Stimulated activated CD4-positive, alpha-beta T cell treated with anti-CD3 and anti-CD28 coated beads, Interleukin-15, amount 100 ng/mL, for 1 hour (primary cell): ENCODE measurements at places on chromosomes 11 and 22.
A peak's percentile ranks its signal among the peaks of the same experiment; 100 is the strongest.

DNA sequence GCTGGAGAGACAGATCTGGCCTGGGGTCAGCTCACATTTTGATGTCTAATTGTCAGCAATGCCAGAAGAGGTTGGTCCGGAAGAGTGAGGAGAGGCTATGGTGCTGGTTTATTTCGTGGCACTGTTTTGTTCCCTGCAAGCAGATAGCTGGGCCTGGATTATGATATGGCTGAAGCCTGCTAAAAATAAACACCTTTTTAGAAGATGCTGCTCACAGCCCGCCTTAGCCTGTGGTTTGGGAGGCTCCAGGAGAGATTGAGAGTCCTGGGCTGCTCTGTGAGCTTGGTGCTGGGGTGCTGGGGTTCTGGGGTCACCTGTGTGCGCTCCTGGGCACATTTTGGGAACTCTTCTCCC is 29.6 kb upstream of the ALX4 start:
- DNase-seq, result no peak

GRCh38 chr22:29750559-29751538 is 16.0 kb downstream of the ZMAT5 start:
- DNase-seq, result no peak

- DNase-seq, result no peak
Measured at GRCh38 chr11:110050201-110050506, 43.0 kb upstream of the ZC3H12C start.

DNA sequence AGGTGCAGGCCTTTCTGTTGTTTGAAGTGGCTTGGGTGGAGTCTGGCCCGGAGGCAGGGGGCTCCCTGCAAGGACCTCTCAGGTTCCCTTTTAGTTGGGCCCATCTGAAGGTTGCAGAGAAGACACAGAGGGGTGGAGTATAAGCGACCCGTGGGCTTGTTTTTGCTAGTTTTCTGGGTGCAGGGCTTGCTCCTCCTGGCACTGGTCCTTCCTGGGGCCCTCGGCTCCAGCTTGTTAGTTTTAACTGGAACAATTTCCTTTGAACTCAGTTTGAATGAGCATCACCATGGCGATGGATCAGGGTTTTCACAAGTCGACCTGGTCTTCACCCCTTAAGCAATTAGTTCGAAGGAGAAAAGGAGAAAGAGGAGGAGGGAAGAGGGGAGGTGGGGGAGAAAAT is 28.5 kb upstream of the OAF start:
- DNase-seq, result no peak

DNA sequence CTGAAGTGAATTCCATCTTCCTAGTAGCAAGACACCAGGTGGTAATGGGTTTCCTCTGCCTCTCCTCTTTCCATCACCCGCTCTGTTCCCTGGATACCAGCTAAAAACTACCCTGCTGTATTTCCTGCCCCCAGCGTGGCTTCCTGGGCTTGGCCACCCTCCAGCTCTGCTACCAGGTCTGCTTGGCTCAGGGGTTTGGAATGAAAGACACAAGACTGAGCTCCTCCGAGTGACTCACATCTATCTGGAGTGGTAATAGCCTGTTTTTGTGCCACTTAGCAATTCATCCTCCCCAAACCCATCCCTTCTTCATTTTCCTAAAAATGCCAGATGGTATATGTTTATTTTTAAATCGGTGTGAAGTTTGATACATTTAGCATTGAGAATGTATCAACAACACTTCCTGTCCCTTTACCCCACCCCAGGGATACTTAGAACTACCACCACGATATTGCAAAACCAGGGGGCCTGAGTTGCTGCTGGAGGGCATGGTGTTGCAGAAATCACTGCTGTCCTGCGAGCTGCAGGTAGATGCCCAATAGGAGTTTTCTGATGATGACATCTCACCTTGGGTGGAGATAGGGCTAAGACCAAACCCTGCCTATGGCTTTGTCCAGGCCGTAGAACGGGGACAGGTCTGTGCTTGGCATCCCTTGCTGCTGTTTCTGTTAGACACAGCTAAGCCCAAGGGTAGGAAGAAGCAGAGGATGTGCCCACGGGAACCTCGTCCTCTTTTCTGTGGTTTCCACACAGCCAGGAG is 7.5 kb upstream of the MICAL3 start:
- DNase-seq, result no peak

GRCh38 chr11:6468712-6469495 is 4.8 kb downstream of the TRIM3 start:
- DNase-seq, result no peak

GRCh38 chr11:83438438-83438837 is 152.3 kb upstream of the CCDC90B start:
- DNase-seq, result no peak

- no peak for DNase-seq
Measured at GRCh38 chr11:3723014-3723708, 52.0 kb upstream of the CHRNA10 start.

DNA sequence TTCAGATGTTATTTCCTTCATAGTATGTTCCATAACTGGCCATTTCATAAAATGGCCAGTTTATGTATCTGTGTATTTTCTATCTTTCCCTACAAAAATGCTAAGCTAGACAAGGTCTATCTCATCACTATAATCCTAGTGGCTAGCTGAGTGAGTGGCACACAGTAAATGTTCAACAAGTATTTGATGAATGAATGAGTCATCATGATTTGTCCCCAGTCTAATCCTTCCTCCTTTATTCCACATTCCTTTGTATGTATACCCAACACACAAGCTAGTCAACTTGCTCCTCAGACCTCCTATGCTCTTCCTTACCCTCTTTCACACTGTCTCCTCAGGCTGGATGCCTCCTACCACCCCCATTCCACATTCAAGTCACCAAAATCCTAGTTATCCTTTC is 12.5 kb downstream of the APLNR start:
- no peak for DNase-seq

- DNase-seq, result no peak
Measured at GRCh38 chr22:30357650-30358215, 926 bp downstream of the CCDC157 start.

- no peak for DNase-seq
Measured at GRCh38 chr11:110471371-110471770, 41.6 kb downstream of the FDX1 start.

- DNase-seq, result no peak
Measured at GRCh38 chr22:26650722-26651421, 6.5 kb upstream of the MIAT start.

- DNase-seq, result no peak
Measured at GRCh38 chr11:117412653-117413275, 85.1 kb downstream of the CEP164 start.

GRCh38 chr11:128582496-128583366 is 4.6 kb downstream of the ETS1 start:
- no peak for DNase-seq

- peak; percentile 30 for DNase-seq
Measured at GRCh38 chr11:129881570-129882170, 13.7 kb downstream of the NFRKB start.

DNA sequence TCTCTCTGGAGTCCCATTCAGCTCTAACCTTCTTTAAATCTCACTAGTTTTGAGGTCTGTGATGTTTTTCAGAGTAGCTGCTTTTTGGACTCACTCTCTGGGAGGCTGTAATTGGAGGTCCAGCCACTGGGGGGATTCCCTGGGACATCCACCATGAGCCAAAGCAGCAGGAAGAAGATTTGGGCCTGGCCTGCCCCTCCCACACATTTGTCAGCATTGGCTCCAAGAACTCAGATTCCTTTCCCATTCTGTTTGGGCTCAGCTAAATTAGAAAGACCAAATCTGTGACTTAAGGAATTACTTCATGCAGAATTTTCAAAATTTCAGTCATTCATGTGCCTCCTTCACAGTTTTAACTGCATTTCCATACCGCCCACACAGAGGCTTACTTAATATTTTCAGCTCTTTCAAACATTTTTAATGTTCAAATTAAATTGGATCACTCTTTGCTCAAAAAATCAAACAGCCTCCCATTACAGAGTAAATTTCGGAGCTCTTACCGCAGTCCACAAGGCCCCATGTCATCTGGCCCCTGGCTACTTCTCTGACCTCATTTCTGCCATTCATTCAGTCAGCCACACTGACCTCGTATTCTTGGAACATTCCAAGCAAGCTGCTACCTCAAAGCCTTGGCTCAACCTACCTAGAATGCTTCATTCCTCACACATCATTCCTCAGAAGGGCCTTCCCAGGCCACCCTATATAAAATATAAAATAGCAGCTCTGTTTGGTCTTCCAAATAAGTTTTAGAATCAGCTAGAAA is 54.5 kb upstream of the RRAS2 start:
- DNase-seq, result no peak

DNA sequence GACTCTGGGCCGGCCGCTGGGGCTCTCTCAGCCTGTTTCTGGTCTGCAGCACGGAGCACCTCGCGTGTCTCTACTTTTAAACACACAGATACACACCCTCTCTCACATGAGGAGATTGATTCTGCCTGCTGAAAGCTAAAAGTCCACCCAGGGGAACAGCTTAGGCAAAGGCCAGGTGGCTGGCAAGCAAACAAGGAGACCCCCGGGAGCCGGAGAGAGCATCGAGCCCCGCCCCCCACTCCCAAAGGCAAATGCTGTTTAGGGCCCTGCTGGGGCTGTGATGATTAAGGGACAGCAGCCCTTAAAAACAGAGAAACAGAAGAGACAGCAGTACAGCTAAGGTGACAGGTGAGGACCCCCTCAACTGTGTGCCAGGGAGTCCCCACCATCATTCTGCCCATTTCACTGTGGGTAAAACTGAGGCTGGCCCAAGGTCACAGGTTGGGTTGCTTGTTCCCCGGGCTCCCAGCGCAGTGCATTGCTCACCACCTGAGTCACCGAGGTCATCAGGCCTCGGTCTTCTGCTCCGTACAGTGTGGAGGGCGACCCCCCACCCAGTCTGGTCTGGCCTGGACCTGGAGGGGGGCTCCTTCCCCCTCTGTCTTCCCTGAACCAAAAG is 6.8 kb downstream of the CABP7 start:
- DNase-seq, result no peak

DNA sequence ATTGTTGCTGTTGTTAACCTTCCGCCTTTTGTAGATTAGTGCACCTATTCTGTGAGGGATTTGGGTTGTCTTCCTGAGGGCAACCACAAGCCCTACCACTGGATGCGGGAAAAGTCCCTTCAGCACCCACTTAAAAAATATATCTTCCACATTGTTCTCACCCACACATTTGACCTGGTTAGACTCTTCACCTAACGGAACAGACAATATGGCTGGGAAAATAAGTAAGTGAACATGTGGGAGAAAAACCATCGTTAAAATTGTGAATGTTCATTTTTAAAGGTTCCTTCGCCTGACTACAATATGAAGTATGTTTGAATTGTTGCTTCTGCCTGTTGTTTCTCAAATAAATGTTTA is 72.0 kb upstream of the MPEG1 start:
- DNase-seq, result no peak

- no peak for DNase-seq
Measured at GRCh38 chr11:43503417-43503816, 144.7 kb downstream of the TTC17 start.

DNA sequence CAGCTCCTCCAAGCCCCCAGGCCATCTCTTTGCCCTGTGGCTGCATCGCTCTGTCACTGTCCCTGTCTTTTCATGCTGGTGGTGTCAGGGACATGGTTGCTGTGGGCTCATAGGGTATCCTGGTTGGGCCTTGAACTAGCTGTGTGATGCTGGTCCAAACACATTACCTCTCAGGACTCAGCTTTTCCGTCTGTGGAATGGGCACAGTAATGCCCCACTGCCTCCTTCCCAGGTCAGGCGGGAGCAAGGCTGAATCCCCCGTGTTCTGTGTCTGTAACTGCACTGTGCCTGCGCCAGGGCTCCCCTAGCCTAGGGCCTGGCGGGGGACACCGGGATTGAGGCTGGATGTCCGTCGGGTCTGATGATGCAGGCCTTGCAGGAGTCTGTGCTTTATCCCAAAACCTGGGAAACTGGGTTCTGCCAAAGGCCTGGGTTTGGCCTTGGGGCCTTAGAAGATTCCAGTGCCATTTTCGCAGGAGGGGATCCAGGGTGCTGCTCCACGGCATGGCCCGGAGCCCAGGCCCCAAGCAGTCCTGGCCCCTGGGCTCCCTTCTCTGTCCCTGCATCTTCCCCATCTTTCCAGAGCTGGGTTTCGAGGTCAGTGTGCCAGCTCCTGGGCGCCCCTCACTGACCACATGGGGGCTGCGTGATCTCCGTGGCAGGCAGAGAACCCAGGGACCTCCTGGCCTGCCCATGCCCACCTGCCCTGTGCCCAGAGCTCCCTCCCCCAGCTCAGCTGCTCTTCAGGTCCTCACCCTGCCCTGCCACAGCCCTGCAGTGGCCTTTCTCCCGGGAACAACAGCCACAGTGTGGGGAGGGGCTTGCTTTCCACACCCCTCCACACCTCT is 32.7 kb upstream of the CELSR1 start:
- no peak for DNase-seq

DNA sequence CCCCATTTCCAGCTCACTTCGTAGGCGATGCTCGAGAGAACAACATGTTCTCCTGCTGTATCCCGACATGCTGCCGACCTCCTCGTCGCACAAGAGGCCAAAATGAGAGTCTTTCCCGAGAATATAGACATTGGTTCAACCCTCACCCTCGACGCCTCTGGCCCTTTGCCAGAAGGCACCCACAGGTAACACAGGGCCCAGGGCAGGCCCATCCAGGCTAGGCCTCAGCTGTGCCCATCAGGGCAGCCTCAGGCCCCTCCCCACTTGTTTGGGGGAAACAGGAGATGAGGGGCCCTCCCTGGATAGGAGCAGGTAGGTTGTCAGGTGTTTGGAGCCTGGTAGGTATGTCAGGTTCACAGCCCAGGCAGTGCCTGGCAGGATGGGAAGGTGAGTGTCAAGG is 2.7 kb upstream of the RGL4 start:
- no peak for DNase-seq

DNA sequence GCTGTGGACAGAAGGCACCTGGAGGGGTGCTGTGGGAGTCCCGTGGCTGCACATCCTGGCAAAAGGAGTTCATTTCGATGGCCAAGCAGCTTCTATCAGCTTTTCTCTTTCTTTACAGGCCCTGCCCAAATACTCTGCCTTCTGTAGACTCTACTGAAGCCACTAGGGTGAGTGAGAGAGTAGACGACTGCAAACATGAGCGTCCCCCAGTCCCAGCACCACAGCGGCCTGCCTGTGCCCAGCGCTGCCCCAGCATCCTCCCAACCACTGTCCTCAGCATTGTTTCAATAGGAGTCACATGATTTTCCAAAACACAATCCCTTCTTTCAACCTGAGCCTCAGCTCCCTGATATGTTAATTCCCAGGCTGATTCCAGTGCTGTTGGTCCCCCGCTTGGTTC is 110.0 kb downstream of the KIRREL3 start:
- DNase-seq, result no peak

- no peak for DNase-seq
Measured at GRCh38 chr11:1776944-1777715, 13.4 kb upstream of the CTSD start.

DNA sequence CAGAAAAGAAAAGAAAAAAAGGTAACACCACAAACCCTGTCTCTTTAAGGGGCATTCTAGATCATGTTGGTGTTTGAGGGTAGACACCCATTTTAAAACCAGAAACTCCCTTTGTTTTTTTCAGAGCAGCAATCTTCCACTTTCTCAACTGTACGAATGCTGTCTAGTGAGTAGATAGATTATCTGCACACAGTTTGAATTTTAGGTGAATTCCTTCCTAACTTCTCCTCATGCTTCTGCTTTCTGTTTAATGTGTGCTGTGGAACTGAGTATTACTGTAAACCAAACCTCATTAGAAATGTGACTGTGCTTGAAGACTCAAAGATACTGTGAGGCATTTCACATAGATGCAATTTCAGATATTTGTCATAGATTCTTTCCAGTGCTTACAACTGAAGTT is 102.4 kb downstream of the PRMT3 start:
- DNase-seq, result no peak

- DNase-seq, result no peak
Measured at GRCh38 chr11:91664521-91664920, 560.1 kb upstream of the FAT3 start.
